NCI-H2029 (cell line): ENCODE measurements at places on chromosomes 1 and 21.
A peak's percentile ranks its signal among the peaks of the same experiment; 100 is the strongest.

DNA sequence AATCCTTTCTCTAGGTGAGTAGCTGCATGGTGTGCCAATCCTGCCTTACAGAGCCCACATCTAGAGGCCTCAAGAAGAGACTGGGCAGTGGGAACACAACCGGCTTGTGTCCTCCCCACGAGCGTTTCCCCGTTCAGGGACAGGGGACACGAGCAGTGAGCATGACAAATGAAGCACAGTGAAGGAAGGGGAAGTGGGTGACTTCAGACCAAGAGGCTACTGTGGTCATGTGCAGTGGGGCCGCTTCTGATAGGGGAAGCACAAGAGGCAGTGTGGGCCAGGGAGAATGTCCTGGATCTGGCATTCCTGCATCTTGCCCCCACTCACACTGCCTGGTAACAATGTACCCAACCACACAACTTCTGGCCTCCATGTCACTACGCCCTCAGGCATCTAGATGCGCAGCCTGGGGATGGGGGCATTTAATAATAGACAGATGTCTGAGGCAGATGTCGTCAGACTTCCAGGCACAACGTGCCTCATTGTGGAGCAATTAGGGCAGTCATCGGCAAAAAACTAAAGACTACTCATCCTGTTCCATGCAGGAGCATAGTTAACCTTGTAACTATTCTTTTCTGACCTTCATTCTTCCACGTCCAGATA is 155.6 kb upstream of the NBPF11 start:
- no peak for DNase-seq

DNA sequence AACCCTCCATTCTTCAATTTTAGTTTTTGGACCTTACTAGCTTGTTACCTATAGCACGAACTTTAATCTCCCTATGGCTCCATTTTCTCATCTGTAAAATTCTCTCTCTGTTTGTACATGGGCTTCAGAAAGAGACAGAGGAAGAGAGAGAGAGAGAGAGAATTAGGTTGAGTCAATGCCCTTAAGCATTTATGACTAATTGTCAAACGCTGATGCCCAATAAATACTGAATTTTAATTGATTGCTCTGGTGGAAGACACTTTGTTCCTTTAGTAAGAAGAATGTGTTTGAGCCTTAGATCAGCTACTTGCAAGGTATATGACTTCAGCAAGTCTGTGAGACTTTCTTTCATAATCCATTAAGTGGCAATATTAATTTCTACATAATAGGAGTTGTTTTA is 743.1 kb upstream of the ADGRL4 start:
- DNase-seq = no peak

DNA sequence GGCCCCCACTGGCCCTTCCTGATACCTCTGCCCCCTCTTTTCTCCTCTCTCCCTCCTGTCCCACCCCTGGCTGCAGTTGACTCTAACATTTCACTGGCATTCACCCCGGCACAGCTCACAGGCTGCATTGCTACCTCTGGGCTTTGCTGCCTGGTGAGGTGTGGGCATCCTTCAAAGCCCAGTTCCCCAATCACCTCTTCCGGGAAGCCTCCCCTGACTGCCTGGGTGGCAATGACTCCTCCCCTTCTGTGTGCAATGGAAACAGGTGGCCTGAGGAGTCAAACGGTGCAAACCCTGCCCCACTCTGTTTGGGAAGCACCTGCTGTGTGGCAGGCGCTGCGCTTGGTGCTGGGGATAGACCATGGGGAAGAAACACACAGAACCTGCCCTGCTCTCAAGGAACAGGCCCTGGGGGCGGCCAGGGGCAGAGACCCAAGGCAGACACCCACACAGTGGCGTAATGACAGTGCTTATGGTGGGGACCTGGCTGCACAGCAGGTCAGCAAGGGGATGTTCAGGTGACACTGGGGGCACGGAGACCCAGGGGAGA is 39.3 kb upstream of the POFUT2 start:
- no peak for DNase-seq

- no peak for DNase-seq
Measured at GRCh38 chr1:5497503-5497902, 494.7 kb downstream of the NPHP4 start.

GRCh38 chr1:46817814-46818213 is 19.0 kb downstream of the CYP4B1 start:
- no peak for DNase-seq

GRCh38 chr1:99691175-99691574 is 45.3 kb downstream of the PALMD start:
- no peak for DNase-seq

DNA sequence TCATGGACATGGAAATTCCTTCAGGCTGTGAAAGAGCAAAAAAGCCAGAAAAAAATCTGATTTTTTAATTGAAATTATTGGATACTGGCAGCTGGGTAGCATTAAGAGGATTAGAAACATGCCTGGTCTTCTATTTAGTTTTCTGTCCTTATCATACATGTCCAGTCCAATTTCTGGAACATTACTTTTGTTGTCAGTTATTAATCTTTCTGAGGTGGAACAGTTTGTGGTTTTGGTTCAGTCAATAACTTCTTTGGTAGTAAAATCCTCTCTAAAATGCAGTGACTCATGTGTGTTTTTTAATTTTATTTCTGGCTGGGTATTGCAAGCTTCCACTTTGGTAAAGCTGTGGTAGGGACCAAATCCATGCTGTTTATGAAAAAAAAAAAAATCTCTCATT is 687.0 kb upstream of the ADGRL2 start:
- DNase-seq = no peak

DNA sequence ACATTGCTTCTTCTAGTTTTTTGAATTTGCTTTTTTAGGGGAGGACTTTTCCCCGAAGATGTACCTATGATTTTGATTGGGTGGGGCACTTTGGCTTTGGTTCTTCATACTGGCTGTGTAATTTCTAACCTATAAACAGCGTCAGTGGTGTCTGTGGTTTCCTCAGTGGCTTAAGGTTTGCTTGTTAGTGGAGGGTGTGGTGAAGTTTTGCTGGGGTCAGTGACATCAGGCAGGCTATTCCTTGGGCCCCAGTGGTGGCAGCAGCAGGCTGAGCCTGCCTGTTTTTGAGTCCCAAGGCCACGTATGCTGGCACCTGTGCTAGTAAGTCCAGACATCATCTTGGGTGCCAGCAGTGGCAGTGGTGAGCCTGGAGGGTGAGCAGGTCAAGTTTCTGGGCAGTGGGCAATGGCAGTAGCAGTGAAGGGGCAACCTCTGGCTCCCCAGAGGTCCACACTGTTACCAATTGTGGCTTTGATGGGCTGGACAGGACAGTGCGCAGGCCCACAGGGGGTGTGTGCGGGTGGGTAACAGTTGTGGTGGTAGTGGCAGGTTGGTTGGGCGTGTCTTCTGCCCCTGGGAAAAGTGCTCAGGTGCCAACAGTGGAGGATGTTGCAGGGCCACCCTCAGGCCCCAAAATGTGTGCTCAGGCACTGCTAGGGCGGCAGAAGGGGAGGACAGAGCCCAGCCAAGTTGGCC is 54.9 kb upstream of the B3GALT2 start:
- no peak for DNase-seq

DNA sequence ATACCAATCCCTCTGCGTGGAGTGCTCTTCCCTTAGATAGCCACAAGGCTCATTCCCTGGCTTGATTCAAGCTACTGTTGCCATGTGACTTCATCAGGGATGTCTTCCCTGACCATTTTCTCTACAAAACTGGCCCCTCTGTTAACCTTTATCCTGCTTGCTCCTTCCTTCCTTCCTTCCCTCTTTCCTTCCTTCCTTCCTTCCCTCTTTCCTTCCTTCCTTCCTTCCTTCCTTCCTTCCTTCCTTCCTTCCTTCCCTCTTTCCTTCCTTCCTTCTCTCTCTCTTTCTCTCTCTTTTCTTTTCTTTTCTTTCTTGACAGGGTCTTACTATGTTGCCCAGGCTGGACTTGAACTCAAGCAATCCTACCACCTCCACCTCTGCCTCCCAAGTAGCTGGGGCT is 6.2 kb upstream of the RYR2 start:
- no peak for DNase-seq

- no peak for DNase-seq
Measured at GRCh38 chr1:44609768-44610526, 64.3 kb downstream of the TMEM53 start.

- no peak for DNase-seq
Measured at GRCh38 chr1:211355873-211356272, 29.2 kb downstream of the TRAF5 start.

DNA sequence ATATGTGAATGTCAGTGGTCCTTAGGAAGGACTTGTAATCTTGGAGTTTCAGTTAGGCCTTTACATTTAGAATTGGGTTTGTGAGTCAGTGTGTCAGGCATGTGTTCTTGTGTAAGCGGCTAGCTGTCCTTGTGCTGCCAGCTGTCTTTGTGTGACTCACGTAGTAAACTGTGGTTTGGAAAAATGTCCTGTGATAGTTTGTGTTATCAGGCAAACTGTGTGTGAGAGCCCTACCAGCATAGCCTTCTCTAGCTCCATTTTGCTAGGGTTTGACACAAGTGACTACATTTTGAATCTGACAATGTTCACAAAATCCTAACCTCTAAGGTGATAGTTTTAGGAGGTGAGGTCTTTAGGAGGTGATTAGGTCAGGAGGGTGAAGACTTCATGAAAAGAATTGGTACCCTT is 6.9 kb upstream of the SLC35D1 start:
- no peak for DNase-seq

- DNase-seq = no peak
Measured at GRCh38 chr1:63330331-63330916, 8.1 kb downstream of the FOXD3 start.

DNA sequence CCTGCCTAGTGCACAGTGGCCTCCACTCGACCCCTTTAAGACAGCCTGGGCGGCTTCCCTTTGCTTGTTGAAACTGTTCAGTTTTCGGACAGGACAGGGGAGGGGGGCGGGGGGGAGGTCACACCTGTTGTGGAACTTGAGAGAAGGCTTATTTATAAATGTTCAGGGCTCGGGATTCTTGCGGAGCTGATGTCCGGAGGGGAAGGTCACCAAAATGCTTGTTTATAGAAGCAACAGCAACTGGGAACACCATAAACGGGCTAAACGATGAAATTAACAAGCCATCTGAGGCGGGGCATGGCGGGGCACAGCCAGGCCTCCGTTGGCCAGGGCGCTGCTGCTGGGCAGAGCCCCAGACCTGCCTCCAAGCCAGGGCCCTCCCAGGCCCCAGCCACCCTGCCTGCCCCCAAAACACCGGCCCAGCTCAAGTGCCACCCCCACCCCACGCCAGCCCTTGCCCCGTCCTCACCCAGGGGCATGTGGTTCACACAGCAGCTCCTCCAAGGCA is 59.8 kb upstream of the CASZ1 start:
- DNase-seq = no peak

DNA sequence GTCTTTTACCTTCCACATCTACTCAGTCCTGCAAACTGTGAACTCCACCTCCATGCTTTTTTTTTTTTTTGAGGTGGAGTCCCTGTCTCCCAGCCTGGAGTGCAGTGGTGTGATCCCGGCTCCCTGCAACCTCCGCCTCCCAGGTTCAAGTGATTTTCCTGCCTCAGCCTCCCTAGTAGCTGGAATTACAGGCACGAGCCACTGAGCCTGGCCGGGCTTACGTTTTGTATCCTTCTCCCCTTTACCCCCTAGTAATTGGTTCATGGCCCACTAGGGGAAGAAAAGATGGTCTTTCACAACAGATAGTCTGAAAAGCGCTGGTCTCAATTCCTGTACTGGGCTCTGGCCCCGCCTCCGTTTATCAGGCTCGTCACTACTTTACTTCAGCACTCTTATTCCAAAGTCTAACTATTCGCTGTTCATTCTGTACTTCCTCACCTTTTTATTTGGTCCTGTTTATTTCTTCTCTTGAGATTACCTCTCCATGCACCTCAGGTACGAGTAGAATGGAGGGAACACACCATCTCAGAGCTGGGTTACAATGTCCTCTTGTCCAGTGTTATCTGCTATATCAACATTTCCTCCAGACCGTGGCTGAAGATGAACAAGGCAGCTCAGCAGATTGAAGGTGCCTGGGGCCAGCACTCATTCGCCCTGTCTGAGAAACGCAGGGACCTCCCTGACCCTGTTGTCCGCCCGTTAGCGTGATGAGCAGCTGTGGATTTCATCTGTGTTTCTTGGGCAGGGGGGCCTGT is 16.2 kb downstream of the CNST start:
- no peak for DNase-seq

DNA sequence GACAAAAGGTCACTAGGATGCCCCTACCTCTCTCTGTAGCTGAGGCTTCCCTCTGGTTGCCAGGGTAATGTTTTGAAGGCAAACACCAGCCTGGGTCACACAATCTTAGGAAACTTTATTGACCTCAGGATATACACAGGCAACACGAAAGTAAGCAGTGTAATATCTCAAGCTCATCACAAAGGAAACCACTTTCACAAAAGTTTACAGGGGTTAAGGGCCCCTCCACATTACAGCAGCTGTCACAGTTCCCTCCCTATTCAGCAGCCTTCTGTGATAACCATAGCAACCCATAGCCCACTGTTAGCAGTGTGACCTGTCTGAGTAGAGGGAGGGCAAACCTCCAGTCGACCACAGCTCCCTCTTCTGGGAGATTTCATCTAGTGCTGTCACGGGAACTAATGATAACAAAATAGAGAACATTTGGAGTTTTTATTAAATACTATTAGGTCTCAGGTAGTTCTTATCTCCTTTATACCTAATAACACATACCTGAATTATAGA is 149.8 kb downstream of the PTPRC start:
- no peak for DNase-seq

- DNase-seq = no peak
Measured at GRCh38 chr1:37480581-37481288, 6.4 kb downstream of the ZC3H12A start.

GRCh38 chr1:93446837-93447451 is 974 bp upstream of the FNBP1L start:
- peak; percentile 90 for DNase-seq

DNA sequence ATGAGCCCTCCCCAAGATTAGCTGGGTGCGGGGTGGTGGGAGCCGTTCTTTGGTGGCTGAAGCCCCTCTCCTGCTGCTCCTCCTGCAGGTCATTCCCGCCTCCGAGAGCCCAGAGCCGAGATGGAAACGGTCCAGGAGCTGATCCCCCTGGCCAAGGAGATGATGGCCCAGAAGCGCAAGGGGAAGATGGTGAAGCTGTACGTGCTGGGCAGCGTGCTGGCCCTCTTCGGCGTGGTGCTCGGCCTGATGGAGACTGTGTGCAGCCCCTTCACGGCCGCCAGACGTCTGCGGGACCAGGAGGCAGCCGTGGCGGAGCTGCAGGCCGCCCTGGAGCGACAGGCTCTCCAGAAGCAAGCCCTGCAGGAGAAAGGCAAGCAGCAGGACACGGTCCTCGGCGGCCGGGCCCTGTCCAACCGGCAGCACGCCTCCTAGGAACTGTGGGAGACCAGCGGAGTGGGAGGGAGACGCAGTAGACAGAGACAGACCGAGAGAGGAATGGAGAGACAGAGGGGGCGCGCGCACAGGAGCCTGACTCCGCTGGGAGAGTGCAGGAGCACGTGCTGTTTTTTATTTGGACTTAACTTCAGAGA is 448 bp downstream of the G0S2 start:
- no peak for DNase-seq
